ENCODE measurements at places on chromosomes 7 and 10.
A peak's percentile ranks its signal among the peaks of the same experiment; 100 is the strongest.

DNA sequence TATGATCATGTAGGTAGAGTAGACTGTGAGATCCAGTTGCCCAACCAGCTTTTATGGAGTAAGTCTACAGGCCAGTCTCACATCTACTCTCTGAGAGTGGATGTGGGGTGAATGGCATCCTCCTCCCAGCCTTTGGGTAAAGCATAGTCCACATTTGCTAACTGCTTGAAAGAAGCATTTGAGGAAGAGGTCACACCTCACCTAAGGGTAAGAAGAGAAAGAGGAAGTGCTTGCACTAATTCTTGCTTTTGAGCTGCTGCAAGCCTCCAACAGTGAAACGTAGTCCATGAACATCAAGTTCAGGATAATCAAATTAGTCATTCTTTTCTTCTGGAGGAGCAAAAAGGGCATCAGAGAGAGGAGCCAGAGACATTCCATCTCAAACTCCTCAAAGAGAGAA, 93.9 kb upstream of the AGR3 start:
- H3K27me3 ChIP-seq: no peaks in the 10 kb centered on the region
- no peak overlapping the region for H3K27ac ChIP-seq
- no peak overlapping the region for H3K4me3 ChIP-seq
- no peaks in the 10 kb centered on the region for H3K4me1 ChIP-seq
- no peak for DNase-seq
- no peaks in the 10 kb centered on the region for H3K36me3 ChIP-seq

DNA sequence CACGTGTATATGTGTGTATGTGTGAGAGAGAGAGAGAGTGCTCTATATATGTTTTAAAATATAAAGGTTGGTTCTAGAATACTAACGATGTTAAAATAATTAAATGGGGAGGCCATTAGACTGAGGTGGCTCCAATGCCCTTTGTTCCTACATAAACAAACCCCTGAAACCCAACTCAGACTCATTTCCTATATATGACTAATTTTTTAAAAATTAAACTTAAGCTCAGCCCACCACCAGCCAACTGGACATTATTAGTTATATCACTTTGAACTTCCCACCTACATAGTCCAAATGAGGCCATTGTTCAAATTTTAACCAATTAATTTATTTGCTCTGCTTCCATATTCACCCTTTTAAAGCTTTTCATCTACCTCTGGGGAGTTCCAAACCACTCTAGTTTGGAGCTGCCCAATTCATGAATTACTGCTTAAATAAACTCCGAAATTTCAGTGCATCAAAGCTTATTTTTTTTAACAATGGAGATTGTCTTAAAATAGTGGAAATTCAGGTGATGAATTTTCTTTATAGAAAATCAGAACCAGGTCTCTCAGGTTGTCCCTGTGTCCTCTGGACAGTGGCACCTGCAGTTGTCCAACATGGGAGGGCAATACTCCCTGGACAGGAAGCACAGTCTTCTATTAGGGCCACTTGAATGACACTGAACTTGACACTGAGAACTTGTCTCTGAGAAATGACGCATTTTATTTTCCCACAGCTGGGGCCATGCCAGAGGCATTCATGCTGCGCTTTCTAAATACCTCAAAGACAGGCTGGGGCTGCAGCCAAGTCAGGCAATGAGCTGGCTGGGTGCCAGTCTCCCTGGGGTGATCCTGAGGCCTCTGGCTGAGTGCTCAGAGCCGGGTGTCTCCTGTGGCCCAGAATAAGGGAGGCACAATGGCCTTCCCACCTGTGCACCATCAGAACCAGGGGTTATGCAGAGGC, 109.5 kb upstream of the TMEM72 start:
- H3K4me1 ChIP-seq: peaks cover 11% of the 10 kb centered on the region
- no peak overlapping the region for H3K4me3 ChIP-seq
- no peaks in the 10 kb centered on the region for H3K36me3 ChIP-seq
- peak overlapping the region; percentile 34 for H3K27ac ChIP-seq
- H3K27me3 ChIP-seq: no peaks in the 10 kb centered on the region

- no peaks in the 10 kb centered on the region for H3K4me1 ChIP-seq
- no peak overlapping the region for H3K4me3 ChIP-seq
- H3K27ac ChIP-seq: no peak overlapping the region
- DNase-seq: no peak
- peaks cover 9% of the 10 kb centered on the region for H3K36me3 ChIP-seq
- H3K27me3 ChIP-seq: no peaks in the 10 kb centered on the region
These were observed 89.6 kb downstream of the PPP1R17 start for GRCh38 chr7:31776616-31777015.

DNA sequence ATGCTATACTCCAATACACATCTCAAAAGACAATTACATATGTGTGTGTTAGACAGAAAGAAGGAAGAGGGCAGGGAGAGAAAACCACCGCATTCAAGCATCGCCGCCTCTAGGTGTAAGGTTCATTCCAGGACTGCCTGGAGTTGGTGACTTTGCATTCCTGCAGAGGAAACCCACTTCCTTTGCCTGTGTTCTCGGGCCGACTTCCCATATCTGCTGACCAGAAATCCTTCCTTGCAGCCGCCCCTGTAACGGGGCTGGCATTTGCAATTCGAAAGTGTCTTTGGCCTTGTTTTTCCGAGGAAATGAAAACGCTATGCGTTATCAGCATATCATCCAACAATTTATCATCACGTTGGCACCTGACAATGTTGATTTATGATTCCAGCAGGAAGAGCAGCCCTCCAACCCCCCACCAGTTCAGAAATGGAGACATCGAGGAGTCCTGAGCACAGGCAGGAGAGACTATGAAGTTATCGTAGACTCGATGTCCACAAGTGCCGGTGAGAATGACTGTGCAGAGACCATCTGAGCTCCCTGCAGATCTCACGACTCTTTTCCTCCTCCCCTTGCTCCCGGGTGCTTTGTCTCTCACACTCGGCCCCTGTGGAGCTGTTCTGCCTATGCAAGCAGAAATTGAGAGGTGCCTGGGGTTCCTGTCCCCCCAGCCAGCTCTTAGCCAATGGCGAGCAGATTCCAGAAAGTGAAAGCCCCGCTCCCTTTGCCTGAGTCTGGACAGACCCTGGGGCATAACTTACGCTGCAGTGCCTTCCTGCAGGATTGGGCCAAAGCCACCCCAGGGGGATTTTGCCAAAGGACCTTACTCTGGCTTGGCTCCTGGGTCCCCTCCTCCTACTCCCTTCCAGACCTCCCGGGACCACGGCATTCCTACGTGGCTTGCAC, 68.9 kb upstream of the FOXK1 start:
- H3K27me3 ChIP-seq: no peaks in the 10 kb centered on the region
- H3K27ac ChIP-seq: peak overlapping the region; percentile 71
- H3K4me1 ChIP-seq: peaks cover 6% of the 10 kb centered on the region
- no peaks in the 10 kb centered on the region for H3K36me3 ChIP-seq

GRCh38 chr7:116873619-116874018, 11.2 kb downstream of the CAPZA2 start:
- no peak overlapping the region for H3K27ac ChIP-seq
- H3K27me3 ChIP-seq: no peaks in the 10 kb centered on the region
- peaks cover 100% of the 10 kb centered on the region for H3K4me1 ChIP-seq
- H3K4me3 ChIP-seq: no peak overlapping the region
- DNase-seq: no peak

GRCh38 chr7:127264219-127264618, 11.5 kb upstream of the GRM8 start:
- no peak overlapping the region for H3K4me3 ChIP-seq
- H3K27me3 ChIP-seq: no peaks in the 10 kb centered on the region
- no peaks in the 10 kb centered on the region for H3K36me3 ChIP-seq

DNA sequence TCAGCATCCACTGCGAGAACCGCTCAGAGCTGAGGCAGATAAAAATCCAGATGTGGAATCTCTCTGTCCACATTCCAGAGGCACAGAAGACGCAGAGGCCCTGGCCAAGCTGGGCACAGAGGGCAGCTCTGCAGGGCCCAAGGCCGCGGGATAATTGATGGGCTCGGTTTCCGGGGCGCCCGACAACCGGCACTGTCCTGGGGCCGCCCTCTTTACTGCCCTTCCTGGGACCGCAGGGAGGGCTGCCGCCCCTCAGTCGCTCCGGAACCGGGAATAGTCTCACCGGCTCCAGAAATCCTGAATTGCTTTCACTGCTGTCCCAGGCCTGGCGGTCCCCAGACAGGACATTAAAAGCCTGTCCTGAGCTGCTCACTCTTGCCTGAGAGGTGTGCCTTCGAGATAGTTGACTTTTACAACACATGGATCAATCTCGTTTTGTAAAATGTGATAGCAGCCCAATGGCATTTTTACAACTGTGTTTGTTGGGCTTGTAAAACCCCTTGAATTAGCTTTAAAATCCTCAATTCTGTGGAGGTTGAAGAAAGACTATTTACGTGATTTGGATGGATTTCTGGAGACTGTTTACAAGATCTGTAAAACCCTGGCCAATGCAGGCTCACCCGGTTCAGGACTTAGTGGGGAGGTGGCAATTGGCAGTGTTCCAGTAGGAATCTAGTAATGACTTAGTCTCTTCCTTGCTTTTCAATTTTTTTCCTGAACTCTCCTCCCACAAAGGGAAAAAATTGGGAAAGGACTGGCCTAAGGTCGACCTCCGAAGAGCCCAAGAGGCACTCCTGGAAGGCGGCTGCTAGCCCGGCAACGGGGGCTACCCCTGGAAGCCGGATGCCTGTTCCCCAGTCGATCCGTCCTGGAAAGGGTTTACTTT, 1.4 kb upstream of the HOXA6 start:
- peaks cover 24% of the 10 kb centered on the region for H3K27me3 ChIP-seq
- DNase-seq: no peak
- peak overlapping the region; percentile 7 for H3K27ac ChIP-seq
- H3K4me3 ChIP-seq: no peak overlapping the region

- H3K36me3 ChIP-seq: no peaks in the 10 kb centered on the region
- H3K27ac ChIP-seq: peak overlapping the region; percentile 51
- H3K4me3 ChIP-seq: no peak overlapping the region
- H3K4me1 ChIP-seq: peaks cover 52% of the 10 kb centered on the region
These were observed 5.2 kb downstream of the CLIP2 start for GRCh38 chr7:74294191-74294998.

GRCh38 chr7:14071045-14071444, 81.6 kb upstream of the ETV1 start:
- H3K4me1 ChIP-seq: no peaks in the 10 kb centered on the region
- H3K36me3 ChIP-seq: no peaks in the 10 kb centered on the region
- DNase-seq: no peak
- no peak overlapping the region for H3K4me3 ChIP-seq
- H3K27ac ChIP-seq: no peak overlapping the region

GRCh38 chr10:63738410-63738809, 217.2 kb downstream of the REEP3 start:
- H3K4me3 ChIP-seq: no peak overlapping the region
- no peaks in the 10 kb centered on the region for H3K27me3 ChIP-seq
- H3K36me3 ChIP-seq: no peaks in the 10 kb centered on the region
- H3K27ac ChIP-seq: no peak overlapping the region

GRCh38 chr7:139452958-139453672, 30.4 kb downstream of the KLRG2 start:
- H3K4me1 ChIP-seq: no peaks in the 10 kb centered on the region
- H3K27me3 ChIP-seq: no peaks in the 10 kb centered on the region
- no peak overlapping the region for H3K27ac ChIP-seq
- H3K36me3 ChIP-seq: no peaks in the 10 kb centered on the region
- DNase-seq: no peak

GRCh38 chr10:71727738-71728737, 8.5 kb upstream of the C10orf105 start:
- no peaks in the 10 kb centered on the region for H3K36me3 ChIP-seq
- H3K27me3 ChIP-seq: no peaks in the 10 kb centered on the region
- H3K4me3 ChIP-seq: peak overlapping the region; percentile 17

GRCh38 chr10:131968949-131969348, 12.8 kb downstream of the BNIP3 start:
- no peaks in the 10 kb centered on the region for H3K27me3 ChIP-seq
- H3K4me3 ChIP-seq: no peak overlapping the region
- peaks cover 14% of the 10 kb centered on the region for H3K4me1 ChIP-seq
- no peak for DNase-seq
- no peak overlapping the region for H3K27ac ChIP-seq

- no peaks in the 10 kb centered on the region for H3K36me3 ChIP-seq
- H3K4me1 ChIP-seq: no peaks in the 10 kb centered on the region
- no peak overlapping the region for H3K27ac ChIP-seq
- no peak overlapping the region for H3K4me3 ChIP-seq
- H3K27me3 ChIP-seq: no peaks in the 10 kb centered on the region
- no peak for DNase-seq
These were observed 347.2 kb upstream of the KCND2 start for GRCh38 chr7:119925581-119926289.

DNA sequence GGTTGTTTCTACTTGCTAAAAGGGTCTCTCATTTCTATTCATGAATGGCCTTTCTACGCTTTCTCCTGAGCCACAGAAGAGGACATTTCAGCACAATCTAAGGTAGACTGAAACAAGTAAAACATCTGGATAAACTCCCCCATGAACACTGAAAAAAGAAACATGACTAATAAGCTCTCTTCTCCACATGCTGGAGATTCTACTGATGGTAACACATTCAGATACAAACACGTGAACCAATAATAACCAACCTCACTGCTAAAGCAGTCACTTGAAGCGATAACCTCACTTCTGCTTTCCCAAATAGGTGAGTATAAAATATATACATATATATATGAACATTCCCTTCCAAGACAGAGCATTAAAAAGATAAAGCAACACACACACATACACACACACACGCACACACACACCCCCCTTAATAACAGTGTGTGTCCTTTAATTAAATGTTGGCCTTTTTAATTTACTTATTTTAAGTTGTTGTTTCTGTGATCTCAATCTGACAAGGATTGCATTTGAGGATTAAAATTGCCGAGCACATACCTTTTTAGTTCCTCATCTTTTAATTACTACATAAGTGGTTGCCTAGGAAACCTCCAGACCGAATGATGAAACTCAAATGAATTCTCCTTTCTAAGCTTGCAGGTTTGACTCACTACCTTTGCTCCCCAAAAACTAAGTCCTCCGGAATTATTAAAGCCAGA, 292.4 kb upstream of the KLF14 start:
- no peak overlapping the region for H3K4me3 ChIP-seq
- DNase-seq: no peak
- H3K27ac ChIP-seq: no peak overlapping the region
- H3K27me3 ChIP-seq: no peaks in the 10 kb centered on the region
- H3K4me1 ChIP-seq: peaks cover 86% of the 10 kb centered on the region
- peaks cover 1% of the 10 kb centered on the region for H3K36me3 ChIP-seq

DNA sequence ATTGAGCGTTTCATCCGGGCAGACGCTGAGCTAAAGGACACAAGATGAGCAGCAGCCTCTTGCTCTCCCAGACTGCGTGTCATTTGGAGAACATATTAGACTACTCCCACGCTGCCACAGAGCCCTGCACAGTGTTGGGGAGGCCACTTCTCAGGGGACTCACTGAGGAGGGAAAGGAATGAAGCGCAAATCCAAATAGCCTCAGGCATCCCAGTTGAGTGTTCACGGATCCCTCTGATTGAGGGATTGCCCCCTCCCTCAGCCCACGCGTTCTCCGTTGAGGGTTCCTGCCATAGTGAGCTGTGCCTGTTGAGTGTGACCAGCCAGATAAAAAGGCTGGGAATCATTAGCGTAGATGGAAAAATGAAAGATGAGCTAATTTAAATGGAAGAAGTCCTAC, 563.4 kb downstream of the ACTR3B start:
- no peaks in the 10 kb centered on the region for H3K36me3 ChIP-seq
- H3K4me1 ChIP-seq: peaks cover 5% of the 10 kb centered on the region
- DNase-seq: no peak
- no peaks in the 10 kb centered on the region for H3K27me3 ChIP-seq

Measured in esophagus muscularis mucosa (tissue), 4 donors.